ENCODE measurements at places on chromosomes 2 and 18. TPM values are rescaled to one million over a fixed set of nuclear protein-coding genes. Genes with fewer than 3 reads are reported as not detected.

The C2orf66 gene
- total RNA-seq = 0.08 TPM

The SLC11A1 gene
- 0.36 TPM for total RNA-seq

The VSNL1 gene
- not detected for total RNA-seq

The KCNJ3 gene
- total RNA-seq = not detected

The RAB1A gene
- 127 TPM for total RNA-seq

DNA sequence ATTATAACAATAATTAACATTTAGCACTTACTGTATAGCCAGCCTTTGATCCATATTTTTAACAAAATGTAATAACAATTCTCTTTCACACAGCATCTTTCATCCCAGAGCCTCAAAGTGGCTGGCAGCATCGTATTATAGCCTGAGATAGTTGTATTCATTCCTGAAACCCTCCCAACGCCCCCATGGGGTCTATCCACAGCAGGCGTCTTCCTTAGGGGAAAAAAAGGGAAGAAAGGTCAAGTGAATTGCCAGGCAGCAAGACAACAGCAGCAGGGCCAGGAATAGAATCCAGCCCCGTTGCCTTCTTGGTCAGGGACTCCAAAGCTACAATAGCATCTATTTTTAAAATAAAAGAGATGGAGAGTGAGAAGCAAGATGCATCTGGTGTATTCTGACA is 424.4 kb upstream of the ID2 start:
- no peak for DNase-seq

GRCh38 chr18:22032392-22032961 is 136.9 kb upstream of the GATA6 start:
- DNase-seq = no peak

GRCh38 chr2:62461017-62461553 is 44.9 kb downstream of the TMEM17 start:
- DNase-seq = no peak

- no peak for DNase-seq
These were observed 141.7 kb downstream of the SH3RF3 start for GRCh38 chr2:109270505-109271312.

- no peak for DNase-seq
These were observed 22.5 kb downstream of the DAPL1 start for GRCh38 chr2:158817588-158817987.

- no peak for DNase-seq
These were observed 7.7 kb upstream of the CCDC138 start for GRCh38 chr2:108778857-108779256.

DNA sequence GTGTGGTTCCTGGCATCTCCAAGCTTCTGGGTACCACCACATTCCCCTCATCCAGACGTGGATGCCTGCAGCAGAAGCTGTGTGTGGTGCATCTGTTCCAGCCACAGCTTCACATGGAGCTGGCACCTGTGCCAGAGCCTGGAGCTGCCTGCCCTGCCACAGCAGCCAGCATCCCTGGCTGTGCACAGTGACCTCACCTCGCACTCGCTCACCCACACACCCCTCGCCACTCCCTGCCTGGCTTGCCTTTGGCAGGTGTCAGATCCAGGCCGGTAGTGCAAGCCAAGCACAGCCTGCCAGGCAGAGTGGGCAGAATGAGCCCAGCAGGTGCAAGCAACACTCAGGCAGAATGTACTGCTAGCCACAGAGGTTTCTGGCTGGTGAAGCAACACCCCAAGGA is 59.9 kb upstream of the DYNC1I2 start:
- DNase-seq = no peak

DNA sequence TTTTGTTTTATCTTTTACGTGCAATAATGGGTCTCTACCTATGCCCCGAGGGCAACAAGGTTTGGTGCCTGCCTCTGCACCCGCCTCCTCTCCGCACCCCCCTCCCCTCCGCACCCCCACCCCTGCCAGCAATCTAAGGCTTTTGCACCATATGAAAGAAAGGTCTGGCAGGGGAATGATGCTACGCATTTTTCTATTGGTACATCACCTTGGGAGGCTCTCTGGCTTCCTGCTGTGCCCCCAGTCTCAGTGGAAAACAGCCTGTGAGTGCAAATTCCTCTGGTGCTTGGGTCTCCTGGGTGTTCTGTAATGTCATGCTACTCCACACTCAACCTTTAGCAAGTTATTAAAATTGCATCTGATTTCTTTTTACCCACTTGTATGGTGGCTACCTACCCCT is 161.3 kb upstream of the SMAD7 start:
- DNase-seq = no peak

- DNase-seq = no peak
These were observed 1.5 kb downstream of the AP1S3 start for GRCh38 chr2:223835701-223836532.
